ENCODE measurements at places on chromosomes 7 and 10.

GRCh38 chr10:92082583-92083280 is 159.2 kb downstream of the BTAF1 start:
- DNase-seq: no peak

GRCh38 chr7:82600531-82600930 is 157.0 kb upstream of the CACNA2D1 start:
- no peak for DNase-seq

DNA sequence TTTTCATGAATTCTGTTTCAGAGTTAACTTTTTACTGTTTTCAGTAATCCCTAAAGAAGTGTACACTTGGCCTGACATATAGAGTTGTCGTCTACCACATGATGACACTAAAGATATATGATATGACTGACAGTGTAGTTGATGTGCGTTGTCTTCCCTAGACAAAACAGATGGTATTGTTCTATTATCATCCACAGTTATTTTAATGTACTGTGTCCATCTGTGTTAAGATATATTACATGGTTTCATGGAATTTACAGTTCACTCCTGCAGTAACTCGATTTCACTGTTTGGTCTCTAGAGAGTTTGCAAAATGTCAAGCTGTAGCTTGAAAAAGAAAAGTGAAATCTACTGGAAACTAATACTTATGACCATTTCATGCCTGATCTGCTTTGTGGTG is 18.1 kb downstream of the FOXP2 start:
- no peak for DNase-seq

- DNase-seq: no peak
Measured at GRCh38 chr7:1901431-1902210, 231.5 kb downstream of the ELFN1 start.

DNA sequence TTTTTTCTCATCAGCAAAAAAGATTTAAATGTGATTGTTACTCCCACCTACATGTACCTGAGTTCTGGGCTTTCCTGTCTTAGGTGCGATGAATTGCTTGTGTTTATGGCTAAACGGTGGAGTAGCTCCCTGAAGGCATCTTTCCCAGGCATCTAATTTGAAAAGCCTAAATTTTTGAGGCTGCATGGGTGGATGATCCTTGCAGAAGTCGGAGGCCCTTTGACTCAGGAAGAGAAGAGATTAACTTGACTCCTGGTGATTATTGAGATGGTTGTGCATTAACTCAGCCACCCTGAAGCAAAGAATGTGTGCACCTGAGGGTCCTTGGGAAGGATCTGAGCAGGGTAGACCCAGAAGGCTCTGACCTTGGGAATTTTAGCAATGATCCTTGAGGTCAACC is 155.6 kb upstream of the SEMA3C start:
- no peak for DNase-seq

GRCh38 chr7:55161154-55161687 is 142.4 kb downstream of the EGFR start:
- no peak for DNase-seq

- DNase-seq: no peak
Measured at GRCh38 chr10:100186253-100187212, 704 bp upstream of the ERLIN1 start.

GRCh38 chr7:76424413-76425111 is at the start of gene ZP3:
Gene ZP3, plus strand, starts transcription at chr7:76424950. Its CDS starts 15 bp downstream, at chr7:76424965.
- DNase-seq: no peak

- no peak for DNase-seq
Measured at GRCh38 chr7:74324531-74325209, 35.5 kb downstream of the CLIP2 start.

DNA sequence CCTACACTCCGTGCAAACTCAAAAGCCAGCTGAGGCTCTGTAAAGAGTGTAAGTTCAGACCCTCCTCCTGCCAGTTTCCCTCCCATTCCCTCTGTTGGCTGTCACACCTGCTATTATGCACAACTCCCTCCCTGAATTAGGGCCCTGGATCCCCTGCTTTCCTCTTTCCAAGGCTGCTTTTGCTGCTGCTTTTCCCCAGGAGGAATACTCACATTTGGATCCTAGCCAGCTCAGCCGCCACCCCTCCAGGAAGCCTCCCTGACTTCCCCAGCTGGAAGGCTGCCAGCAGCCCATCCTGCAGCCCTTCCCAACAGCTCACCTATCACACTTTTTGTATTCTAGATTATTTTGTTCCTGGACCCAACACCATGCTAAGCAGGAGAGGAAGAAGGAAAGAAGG is 40.9 kb upstream of the WDR11 start:
- DNase-seq: no peak

DNA sequence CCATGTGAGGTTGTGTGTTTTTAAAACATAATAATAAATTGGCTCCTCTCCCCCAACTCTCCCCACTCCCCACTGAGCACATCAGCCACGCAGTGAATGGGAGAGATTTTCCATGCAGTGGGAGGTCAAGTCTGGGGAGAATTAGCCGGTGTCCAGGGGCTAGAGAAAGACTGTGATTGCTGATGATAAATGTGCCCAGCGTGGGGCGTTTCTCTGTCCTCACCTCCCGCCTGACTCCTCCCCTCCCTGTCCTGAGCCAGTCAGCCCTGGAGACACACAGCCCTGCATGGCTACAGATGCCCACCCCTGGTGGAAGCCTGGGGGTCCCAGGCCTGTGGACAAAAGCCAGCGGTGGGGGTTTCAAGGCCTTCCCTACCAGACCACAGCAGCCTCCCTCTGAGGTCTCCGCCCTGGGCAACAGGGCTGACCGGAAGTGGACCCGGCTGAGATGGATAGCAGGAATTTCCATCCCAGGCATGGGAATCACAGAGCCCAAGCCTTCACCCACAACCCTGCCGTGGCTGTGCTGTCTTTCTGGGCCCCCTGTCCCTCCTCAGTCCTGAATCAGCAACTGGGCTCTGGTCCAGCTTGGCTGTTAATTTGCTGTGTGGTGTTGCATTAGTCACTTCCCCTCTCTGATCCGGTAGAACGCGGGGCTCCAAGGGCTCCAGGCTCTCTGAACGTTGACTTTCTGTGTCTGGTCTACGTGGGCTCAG is 46.8 kb upstream of the SLC29A3 start:
- DNase-seq: no peak

DNA sequence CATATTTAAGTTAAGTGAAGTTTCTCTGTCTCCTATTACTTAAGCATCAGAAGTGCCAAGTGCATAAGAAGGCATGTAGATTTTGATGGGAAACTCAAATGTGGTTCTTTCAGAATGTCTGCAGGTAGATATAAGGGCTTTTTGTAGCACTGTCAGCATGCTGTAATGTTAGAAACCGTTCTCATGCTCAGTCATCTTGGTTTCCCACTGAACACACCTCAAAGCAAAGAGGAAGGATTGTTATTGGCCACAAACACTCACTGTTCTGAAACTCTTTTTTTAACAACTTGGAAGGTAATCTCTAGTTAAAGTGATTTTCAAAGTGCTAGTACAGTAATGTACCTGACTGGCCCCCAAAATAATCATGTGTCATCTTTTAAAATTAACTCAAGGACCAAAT is 126.0 kb downstream of the AASS start:
- no peak for DNase-seq

DNA sequence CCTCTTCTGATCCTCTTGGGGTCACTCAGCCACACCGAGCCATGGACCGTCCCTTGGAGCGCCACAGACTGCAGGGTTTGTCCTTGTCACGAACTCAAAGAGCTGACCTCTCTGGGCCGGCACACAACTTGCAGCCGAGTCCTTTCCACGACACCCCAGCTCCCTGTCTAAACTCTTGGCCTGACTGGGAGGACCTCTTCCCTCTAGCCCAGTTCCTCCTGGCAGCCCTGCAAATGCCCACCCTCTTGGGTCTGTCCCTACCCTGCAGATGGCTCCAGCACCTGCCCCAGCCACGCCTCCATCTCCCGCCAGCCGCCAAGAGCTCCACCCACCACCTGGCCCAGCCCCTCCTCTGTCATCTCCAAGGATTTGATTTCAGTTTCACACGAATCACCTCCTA is 339.2 kb downstream of the DNAJB6 start:
- no peak for DNase-seq

GRCh38 chr7:100088621-100089457 is at the start of gene COPS6:
Gene COPS6, plus strand, starts transcription at chr7:100088969. Its CDS starts 22 bp downstream, at chr7:100088991.
- peak; percentile 58 for DNase-seq

DNA sequence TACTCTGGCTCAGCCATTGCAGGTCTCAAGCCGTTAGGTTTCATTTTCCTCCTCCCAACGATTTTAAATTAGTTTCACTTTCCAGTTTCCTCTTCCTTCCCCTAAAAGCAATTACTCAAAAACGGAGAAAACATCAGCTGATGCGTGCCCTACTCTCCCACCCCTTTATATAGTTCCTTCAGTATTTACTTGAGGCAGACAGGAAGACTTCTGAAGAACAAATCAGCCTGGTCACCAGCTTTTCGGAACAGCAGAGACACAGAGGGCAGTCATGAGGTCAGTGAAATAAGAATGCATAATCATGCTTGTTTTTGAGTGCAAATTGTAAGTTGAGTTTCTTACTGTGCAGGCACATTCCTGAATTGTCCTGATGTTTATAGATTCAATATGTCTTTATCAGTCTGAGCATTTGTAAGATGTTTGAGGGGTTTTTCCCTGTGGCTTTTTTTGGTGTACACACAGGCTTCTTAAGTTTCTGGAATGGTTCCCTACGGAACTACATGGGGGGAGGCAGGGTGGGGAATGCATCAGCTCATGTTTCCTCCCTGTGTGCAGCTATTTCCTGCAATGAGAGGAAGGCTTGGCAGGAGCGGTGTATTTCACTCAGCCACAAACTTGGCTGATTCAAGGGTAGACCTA is at the start of gene IFIT3:
IFIT3 (plus strand) TSS at position 195 of the 639 bp plus-strand sequence; CDS start at position 272, 77 bp downstream.
- DNase-seq: peak; percentile 78

DNA sequence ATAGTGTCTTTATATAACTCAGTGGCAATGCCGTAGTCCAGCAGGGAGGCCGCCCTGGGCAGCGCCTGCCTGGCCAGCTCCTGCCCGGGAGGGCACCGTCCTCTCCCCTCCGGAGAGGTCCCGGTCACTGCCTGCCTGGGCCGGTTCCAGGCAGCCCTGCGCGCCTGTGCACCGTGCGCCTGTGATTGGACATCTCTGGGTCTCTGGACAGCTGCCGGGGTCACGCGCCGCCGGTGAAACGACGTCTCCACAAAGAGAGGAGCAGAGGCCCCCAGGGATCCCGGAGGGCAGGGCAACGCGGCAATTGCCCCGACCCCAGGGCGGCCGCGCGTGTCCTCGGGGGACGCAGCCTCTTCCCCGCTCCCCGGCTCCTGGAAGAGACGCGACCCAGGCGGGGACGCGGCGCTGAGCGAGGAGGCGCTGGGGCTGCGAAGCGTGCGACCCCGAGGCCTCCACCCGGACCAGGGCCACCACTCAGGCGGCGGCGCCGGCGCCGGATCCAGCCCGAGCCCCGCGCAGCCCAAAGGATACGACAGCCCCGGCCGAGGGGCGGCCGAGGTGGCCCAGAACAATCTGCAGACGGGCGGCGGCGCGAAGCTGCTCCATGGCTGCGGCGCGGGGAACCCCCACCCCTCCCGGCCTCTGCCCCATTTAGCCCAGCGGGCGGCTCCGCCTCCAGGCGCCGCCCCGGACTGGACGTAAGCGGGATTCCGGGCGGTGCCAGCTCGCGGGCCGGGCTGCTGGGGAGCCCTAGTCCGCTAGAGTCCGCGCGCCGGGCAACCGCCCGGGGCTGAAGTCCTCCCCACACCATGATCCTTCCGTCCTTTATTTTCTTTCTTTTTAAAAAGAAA is at the start of gene PHYH:
PHYH (minus strand) TSS at position 628 of the 851 bp plus-strand sequence; CDS start at position 606, 22 bp downstream.
- DNase-seq: peak; percentile 26

DNA sequence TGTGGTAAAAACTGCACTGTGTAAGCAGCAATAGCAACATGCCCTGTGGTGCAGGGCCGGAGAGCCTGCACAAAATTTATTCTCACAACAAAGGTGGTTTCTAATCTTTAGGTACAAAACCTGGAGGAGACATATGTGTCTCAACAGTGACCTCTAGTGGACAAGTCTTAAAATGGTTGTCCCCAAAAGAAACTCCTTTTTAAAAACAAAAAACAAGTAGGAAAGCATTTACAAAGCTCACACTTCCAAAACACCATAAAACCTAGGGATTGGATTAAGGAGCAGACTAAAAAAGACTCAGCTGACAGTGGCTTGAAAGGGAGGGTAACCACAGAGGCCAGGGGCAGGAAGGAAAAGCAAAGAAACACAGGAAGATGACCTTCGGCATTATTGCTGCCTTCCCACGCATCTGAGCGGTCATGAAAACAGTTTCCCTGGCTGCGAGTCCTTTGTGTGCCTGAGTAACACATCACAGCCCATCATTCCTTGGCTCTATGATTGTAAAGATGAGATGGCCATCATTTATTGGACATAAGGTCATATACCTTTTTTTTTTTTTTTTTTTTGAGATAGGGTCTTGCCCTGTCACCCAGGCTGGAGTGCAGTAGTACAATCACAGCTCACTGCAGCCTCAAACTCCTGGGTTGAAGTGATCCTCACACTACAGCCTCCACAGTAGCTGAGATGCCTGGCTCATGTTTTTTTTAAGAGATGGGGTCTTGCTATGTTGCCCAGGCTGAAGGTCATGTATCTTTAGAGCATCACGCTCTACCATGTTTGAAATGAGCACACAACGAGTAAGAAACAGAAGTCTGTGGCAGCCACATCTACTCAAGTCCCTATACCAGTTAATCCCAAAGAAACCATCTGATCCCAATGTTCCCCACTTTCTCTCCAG is 39.5 kb downstream of the RSU1 start:
- DNase-seq: peak; percentile 29

- no peak for DNase-seq
Measured at GRCh38 chr7:3569643-3570042, 268.6 kb downstream of the SDK1 start.

DNA sequence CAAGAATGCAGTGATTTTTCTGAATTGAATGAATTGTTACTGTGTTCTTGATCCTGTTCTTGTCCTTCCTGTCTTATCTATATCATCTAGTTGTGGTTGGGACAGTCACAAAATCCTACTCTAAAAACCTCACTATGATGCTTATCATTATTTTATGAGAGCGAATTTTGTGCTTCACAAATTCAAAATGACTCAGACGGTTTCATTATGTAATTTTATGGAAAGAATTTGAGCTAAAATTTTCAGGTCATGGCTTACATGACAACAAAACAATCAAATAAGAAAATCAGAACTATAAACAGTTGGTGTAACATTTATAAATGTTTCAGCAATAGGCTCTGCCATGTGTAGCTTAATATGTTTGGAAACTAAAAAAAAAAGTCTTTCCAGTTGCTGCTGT is 6.9 kb downstream of the PRKAR2B start:
- DNase-seq: no peak

DNA sequence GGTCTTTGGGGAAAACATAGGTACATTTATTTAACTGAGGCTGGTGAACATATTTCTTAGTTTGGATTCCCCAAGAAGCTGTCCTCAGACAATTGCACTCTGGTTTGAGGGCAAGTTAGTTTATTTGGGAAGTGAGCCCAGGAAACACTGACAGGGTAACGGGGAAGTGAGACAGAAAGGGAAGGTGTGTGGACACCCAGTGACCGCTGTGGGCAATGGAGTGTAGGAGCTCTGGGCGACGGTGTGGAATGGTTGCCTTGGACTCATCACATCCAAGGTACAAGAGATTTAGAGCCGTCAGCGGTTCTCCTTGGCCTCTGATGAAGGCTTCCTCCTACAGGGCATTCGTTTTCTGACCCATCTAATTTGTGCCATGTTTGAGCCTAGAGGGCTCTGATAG is 7.1 kb downstream of the MRC1 start:
- DNase-seq: no peak

- no peak for DNase-seq
Measured at GRCh38 chr7:19928247-19928646, 154.8 kb upstream of the TMEM196 start.

- DNase-seq: no peak
Measured at GRCh38 chr7:15123901-15124300, 221.3 kb upstream of the DGKB start.

GRCh38 chr10:52440612-52441285 is 126.7 kb downstream of the DKK1 start:
- DNase-seq: no peak

Measured in foreskin keratinocyte (primary cell).